T-helper 2 cell treated with Interferon-gamma antibody and Interleukin-4, amounts not matched to agents 5 μg/mL and 100 μg/mL, for 36 hours (primary cell): ENCODE measurements at places on chromosomes 3 and 15.

DNA sequence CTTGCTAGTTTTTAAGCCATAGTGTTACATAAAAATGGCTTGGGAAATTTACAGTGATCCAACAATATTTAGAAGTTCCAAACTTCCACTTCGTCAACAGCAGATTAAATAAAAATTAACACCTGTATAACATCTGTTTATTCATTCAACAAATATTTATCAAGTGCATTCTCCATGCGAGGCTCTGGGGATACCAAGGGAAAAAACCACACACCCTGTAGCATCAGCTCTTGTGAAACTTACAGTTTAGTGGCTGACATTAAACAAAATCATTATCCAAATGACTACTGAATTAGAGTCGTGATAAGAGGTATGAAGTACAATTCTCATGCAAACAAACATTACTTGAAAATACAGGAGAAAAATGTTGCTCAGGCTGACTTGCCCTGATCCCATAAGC lies 122.9 kb downstream of the DLG1 start:
- no peak for DNase-seq
- peaks cover 6% of the 10 kb centered on the region for H3K36me3 ChIP-seq
- H3K4me3 ChIP-seq: no peak overlapping the region
- H3K27me3 ChIP-seq: no peaks in the 10 kb centered on the region

DNA sequence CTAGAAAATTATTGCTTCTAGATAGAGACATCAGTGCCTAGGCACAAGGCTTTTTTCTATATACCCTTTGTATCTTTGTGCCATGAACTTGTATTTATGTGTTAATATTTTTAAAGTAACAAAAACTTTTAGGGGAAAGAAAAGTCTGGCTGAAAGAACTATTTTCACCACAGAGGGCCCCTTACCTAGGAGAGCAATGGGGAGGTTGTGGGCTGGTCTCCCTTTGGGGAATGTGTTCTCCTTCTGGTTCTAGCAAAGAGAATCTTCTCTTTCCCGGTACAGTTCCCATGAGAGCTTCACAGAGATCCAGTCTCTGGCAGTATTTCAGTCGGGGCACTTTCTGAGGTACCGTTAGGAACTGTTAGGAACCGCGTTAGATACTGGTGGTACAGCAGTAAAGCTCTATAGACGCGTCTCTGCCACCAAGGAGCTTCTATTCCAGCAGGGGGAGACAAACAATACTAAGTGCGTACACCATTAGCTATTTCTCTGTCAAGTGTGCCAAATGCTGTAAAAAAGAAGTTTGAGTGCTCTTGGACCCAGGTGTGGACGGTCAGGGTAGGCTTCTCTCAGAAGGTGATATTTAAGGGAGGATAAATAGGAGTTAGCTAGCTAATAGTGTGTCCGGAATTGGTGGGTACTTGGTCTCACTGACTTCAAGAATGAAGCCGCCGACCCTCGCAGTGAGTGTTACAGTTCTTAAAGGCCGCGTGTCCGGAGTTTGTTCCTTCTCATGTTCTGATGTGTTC lies 4.6 kb upstream of the EPB42 start:
- no peaks in the 10 kb centered on the region for H3K36me3 ChIP-seq
- DNase-seq: peak; percentile 37

GRCh38 chr15:61549727-61550126 lies 320.6 kb upstream of the RORA start:
- H3K27me3 ChIP-seq: no peaks in the 10 kb centered on the region
- no peaks in the 10 kb centered on the region for H3K36me3 ChIP-seq
- H3K4me1 ChIP-seq: no peaks in the 10 kb centered on the region
- no peak overlapping the region for H3K4me3 ChIP-seq

DNA sequence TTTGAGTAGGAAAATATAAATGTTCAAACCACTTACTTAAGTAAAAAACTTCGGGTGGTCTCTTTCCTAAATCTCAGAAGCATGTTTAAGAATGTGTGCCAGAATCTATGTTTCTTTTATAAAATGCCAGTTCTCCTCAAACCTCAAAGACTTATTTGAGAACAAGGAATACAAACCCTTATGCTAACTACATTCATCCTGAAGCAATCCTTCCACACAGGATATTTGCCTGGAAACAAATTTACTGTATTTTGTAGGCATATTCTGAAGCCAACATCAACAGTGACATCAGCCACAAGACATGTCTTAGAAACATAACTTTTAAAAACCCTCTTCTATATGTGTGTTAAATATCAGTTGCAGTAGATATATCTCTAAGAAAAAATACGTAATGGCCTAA lies 1077.0 kb downstream of the ROBO1 start:
- DNase-seq: no peak
- no peaks in the 10 kb centered on the region for H3K4me1 ChIP-seq
- no peak overlapping the region for H3K27ac ChIP-seq
- H3K27me3 ChIP-seq: no peaks in the 10 kb centered on the region
- no peaks in the 10 kb centered on the region for H3K36me3 ChIP-seq

- no peak for DNase-seq
- H3K36me3 ChIP-seq: no peaks in the 10 kb centered on the region
- H3K4me1 ChIP-seq: no peaks in the 10 kb centered on the region
- no peak overlapping the region for H3K27ac ChIP-seq
- H3K27me3 ChIP-seq: peaks cover 41% of the 10 kb centered on the region
These were observed 25.5 kb upstream of the TAFA4 start for GRCh38 chr3:68957895-68958294.

DNA sequence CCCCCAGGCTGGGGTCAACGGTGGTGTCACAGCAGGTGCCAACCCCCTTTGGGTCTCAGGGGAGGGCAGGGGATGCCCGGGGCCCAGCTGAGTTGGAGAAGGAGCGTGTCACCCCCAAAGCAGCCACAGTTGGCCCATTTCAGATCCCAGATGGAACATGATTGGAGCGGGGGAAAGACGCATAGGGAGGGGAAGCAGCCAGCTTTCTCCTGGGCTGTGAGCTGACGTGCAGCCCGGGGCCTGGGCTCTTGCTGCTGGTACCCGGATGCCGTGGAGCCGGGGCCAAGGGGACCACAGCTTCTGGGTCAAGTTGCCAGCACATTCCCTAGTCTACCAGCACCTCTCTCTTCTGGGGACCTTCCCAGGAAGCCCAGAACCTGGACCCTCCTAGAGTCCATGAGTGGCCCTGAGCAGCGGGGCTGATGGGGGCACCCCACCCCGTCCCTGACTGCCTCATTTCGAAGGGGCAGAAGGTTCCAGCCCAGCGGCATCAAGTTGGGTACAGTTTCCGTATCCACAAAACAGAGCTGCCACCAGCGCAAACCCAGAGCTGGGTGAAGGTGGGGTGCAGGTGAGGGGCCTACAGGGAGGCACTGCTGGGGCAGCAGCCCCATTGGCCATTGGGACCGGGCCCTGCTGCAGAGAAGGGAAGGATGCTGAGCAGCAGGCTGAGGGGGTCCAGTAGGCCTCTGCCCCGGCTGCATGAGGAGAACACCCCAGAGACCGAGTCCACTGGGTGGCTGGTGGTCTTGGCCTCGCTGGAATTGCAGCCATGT lies 148.8 kb downstream of the NSMCE3 start:
- no peak overlapping the region for H3K4me3 ChIP-seq
- no peaks in the 10 kb centered on the region for H3K4me1 ChIP-seq
- no peaks in the 10 kb centered on the region for H3K27me3 ChIP-seq

GRCh38 chr15:57920911-57921310 lies 144.6 kb downstream of the ALDH1A2 start:
- DNase-seq: no peak
- peaks cover 8% of the 10 kb centered on the region for H3K27me3 ChIP-seq
- no peaks in the 10 kb centered on the region for H3K36me3 ChIP-seq
- no peak overlapping the region for H3K4me3 ChIP-seq
- H3K4me1 ChIP-seq: no peaks in the 10 kb centered on the region

- H3K27ac ChIP-seq: no peak overlapping the region
- peaks cover 30% of the 10 kb centered on the region for H3K27me3 ChIP-seq
- H3K36me3 ChIP-seq: peaks cover 1% of the 10 kb centered on the region
- no peak overlapping the region for H3K4me3 ChIP-seq
- H3K4me1 ChIP-seq: peaks cover 9% of the 10 kb centered on the region
These were observed 115.7 kb downstream of the ZNF280D start for GRCh38 chr15:56617628-56618027.

GRCh38 chr15:26971271-26972018 lies 464 bp downstream of the GABRG3 start:
- no peaks in the 10 kb centered on the region for H3K4me1 ChIP-seq
- no peak overlapping the region for H3K27ac ChIP-seq
- no peak for DNase-seq
- H3K27me3 ChIP-seq: peaks cover 11% of the 10 kb centered on the region
- no peak overlapping the region for H3K4me3 ChIP-seq
- H3K36me3 ChIP-seq: no peaks in the 10 kb centered on the region

DNA sequence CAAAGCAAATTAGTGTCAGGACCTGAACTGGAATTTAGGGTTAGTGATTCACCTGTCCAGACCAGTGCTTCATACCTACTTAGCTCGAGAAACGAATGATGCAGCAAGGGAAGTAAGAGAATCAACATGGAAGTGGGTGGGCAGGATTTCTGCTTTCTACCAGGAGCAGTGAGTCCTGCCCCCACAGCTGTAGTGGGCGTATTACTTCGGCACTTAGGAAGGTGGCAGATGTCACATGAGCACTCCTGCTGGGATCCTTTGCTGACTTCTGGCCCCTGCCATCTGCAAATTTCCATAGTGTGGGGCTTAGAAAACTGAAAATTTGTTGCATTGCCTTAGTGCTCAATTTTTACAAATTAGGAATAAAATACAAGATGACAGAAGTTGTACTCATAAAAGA lies 31.2 kb downstream of the RYR3 start:
- H3K4me3 ChIP-seq: no peak overlapping the region
- no peak overlapping the region for H3K27ac ChIP-seq
- DNase-seq: no peak
- no peaks in the 10 kb centered on the region for H3K4me1 ChIP-seq
- H3K27me3 ChIP-seq: peaks cover 2% of the 10 kb centered on the region
- no peaks in the 10 kb centered on the region for H3K36me3 ChIP-seq

- H3K4me1 ChIP-seq: no peaks in the 10 kb centered on the region
- H3K27ac ChIP-seq: no peak overlapping the region
- H3K4me3 ChIP-seq: no peak overlapping the region
- no peaks in the 10 kb centered on the region for H3K36me3 ChIP-seq
- H3K27me3 ChIP-seq: no peaks in the 10 kb centered on the region
These were observed 478.0 kb downstream of the GABRG3 start for GRCh38 chr15:27448986-27449385.

GRCh38 chr3:46846624-46847542 lies 16.4 kb downstream of the MYL3 start:
- peaks cover 25% of the 10 kb centered on the region for H3K27me3 ChIP-seq
- H3K27ac ChIP-seq: no peak overlapping the region
- H3K36me3 ChIP-seq: no peaks in the 10 kb centered on the region
- DNase-seq: no peak
- H3K4me3 ChIP-seq: peak overlapping the region; percentile 52
- no peaks in the 10 kb centered on the region for H3K4me1 ChIP-seq

DNA sequence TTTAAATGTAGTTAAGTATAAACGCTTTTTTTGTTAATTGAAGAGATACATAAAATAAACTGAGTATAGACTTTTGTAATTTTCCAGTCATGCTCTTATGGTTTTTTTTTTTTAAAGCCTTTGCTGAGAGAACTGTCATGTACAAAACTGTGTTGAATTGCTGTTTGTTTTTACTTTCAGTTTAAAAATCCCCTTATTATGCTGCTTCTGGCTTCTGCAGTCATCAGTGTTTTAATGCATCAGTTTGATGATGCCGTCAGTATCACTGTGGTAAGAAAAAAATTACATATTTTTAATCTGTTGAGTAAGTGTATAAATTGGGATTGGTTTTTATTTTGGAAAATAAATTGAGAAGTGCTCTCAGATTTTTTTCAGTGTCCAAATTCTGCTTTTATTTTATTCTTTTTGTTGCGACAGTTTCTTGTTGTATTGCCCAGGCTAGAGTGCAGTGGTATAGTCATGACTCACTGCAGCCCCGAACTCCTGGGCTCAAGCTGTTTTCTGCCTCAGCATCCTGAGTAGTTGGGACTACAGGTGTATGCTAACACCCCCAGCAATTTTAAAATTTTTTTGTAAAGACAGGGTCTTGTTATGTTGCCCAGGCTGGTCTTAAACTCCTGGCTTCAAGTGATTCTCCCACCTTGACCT lies 40.7 kb downstream of the ATP2C1 start:
- H3K36me3 ChIP-seq: peaks cover 25% of the 10 kb centered on the region
- H3K4me1 ChIP-seq: peaks cover 8% of the 10 kb centered on the region
- no peak overlapping the region for H3K4me3 ChIP-seq
- no peaks in the 10 kb centered on the region for H3K27me3 ChIP-seq
- no peak overlapping the region for H3K27ac ChIP-seq

DNA sequence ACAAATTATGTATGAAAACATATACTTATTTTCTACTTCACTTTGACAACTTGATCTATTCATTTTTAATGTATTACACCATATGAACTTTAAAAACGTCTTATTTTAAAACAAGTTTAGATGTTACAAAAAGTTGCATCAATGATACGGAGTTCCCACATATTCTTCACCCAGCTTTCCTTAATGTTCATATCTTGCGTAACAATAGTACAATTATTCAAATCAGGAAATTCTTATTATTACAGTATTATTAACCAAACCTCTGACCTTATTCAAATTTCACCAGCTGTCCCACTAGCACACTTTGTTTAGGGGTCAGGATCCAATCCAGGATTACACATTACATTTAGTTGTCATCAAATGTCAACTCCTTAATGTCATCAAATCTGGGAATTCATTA lies 12.9 kb upstream of the XRN1 start:
- H3K27me3 ChIP-seq: no peaks in the 10 kb centered on the region
- H3K4me3 ChIP-seq: no peak overlapping the region
- H3K36me3 ChIP-seq: peaks cover 22% of the 10 kb centered on the region
- H3K27ac ChIP-seq: no peak overlapping the region

- no peak overlapping the region for H3K27ac ChIP-seq
- H3K36me3 ChIP-seq: peaks cover 36% of the 10 kb centered on the region
- peaks cover 7% of the 10 kb centered on the region for H3K4me1 ChIP-seq
- DNase-seq: no peak
- no peak overlapping the region for H3K4me3 ChIP-seq
- no peaks in the 10 kb centered on the region for H3K27me3 ChIP-seq
These were observed 57.4 kb downstream of the MRPS25 start for GRCh38 chr3:15007681-15008141.

- no peaks in the 10 kb centered on the region for H3K27me3 ChIP-seq
- H3K4me3 ChIP-seq: no peak overlapping the region
- H3K4me1 ChIP-seq: no peaks in the 10 kb centered on the region
- no peaks in the 10 kb centered on the region for H3K36me3 ChIP-seq
These were observed 35.7 kb downstream of the TRPM1 start for GRCh38 chr15:31065824-31066223.

- H3K36me3 ChIP-seq: no peaks in the 10 kb centered on the region
- no peak for DNase-seq
- H3K4me3 ChIP-seq: no peak overlapping the region
- no peaks in the 10 kb centered on the region for H3K4me1 ChIP-seq
- no peak overlapping the region for H3K27ac ChIP-seq
These were observed 568.0 kb upstream of the MDFIC2 start for GRCh38 chr3:70880421-70880820.
